ENCODE measurements at places on chromosomes 7 and 10. TPM values are rescaled to one million over a fixed set of nuclear protein-coding genes. Genes with fewer than 3 reads are reported as not detected.

DPCD gene
- total RNA-seq = 23.8 TPM

KEL gene
- total RNA-seq = 0.66 TPM

IDI2 gene
- total RNA-seq = not detected

GNGT1 gene
- not detected for total RNA-seq

TMEM213 gene
- total RNA-seq = not detected

ANKRD1 gene
- 25.6 TPM for total RNA-seq

SH2B2 gene
- 4.4 TPM for total RNA-seq

SLC39A12 gene
- total RNA-seq = 0.04 TPM

Measured in muscle of leg (tissue), 16 donors.